ENCODE measurements at places on chromosomes 7 and 10.

DNA sequence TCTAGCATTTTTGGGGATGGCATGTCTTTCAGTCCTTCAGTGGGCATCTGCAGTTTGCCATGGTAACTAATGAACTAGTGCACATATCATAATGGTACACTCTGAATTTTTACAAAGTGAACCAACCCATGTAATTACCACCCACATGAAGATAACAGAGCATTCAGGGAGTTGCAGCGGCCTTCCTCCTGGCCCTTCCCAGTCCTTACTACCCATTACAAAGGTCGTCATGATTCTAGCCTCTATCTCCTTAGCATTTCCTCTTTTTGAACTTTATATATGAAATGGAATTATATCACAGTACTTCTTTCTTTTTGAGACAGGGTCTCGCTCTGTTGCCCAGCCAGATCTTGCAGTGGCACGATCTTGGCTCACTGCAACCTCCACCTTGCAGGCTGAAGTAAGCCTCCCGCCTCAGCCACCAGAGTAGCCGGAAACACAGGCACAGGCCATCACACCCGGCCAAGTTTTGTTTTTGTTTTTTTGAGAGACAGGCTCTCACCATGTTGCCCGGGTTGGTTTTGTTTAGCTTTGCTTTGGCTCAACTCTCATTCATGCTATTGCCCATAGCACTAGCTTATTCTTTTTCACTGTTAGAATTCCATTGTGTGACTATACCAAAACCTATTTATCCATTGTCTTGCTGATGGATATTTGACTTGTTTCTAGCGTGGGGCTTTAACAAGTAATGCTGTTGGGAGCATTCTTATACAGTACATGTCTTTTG, 79.2 kb downstream of the APBB1IP start:
- no peak for DNase-seq

- DNase-seq = no peak
These were observed 305.1 kb downstream of the GRID1 start for GRCh38 chr10:86061278-86062197.

- no peak for DNase-seq
These were observed 85.1 kb upstream of the SDK1 start for GRCh38 chr7:3215624-3216585.

- DNase-seq = no peak
These were observed 404.6 kb downstream of the RPS24 start for GRCh38 chr10:78437998-78438906.

DNA sequence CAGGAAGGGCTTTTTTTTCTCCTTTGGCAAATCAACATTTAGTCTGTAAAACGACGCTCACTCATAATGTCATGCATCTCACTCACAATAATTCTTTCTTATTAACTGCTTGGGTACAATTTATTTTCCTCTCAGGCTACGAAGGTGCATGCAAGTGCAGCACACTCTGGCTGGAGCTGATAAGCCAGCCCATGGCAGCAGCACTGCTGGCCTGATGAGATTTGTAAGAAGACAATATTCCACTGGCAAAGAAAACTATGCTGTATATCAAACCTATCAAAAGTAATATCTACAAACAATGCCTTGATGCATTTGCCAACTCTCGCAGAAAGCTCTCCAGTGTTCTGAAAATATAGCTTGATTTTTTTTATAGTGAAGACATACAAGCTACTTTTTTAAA, 170.0 kb upstream of the PHF14 start:
- DNase-seq = no peak

GRCh38 chr7:124752310-124752709, 13.3 kb downstream of the GPR37 start:
- DNase-seq = no peak

DNA sequence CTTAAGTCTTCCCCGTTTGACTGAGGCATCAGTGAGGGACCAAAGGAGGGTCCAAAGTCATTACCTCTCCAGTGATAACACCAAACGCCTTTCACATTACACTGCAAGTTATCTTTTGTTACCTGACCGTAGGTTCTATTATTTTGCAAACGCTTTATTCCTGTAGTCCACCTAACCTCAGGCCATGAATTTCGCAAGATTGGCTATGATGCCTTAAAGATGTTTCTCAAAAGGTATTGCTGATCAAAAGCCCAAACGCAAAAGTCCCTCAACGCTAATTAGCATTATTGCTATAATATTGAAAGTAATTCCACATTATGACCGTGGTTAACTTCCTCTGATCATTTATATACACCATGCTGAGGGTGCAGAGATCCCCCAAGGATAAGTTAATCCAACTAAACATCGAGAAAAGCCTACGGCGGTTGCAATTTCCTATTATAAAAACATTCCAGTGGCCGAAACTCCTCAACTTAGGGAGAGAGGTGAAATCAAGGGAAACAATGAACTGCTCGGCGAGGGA, 649 bp downstream of the DNA2 start:
- no peak for DNase-seq

DNA sequence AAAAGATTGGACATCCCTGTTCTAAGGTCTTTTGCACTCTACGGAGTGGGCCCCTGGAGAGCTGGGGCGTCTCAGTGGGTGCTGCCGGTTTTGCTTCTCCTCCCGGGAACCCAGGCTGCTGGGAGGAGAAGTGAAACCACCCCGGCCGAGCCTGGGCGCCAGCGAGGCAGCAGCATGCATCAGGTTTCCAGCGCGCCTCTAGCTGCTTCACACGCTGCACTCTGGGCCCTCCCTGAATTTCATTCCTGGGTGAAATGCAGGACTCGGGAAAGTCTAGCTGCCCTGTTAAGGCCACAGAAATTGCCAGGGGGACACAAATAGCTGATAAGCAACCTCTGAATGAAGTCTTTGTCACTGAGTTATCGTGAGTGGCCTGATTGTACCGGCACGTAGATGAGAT, 127.4 kb downstream of the TRRAP start:
- no peak for DNase-seq

DNA sequence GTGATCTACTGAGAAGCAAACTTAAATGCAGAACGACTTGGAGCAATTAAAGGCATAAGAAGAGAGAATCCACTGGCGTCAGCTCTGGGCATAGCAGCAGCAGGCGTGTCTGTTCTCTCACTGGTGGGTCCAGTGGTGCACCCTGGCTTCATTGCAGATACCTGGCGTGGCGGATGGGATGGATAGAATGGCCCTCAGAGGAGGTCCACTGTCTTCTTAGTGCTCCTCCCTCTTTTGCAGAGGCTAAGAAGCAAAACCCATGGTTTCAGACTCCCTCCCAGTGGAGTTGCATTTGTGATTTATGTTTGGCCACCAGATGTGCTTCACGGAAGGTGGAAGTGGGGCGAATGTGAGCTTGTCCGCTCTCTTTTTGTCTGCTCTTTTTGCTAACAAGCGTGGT, 28.4 kb upstream of the PRKAG2 start:
- DNase-seq = no peak
